Inflammatory macrophage treated with lipopolysaccharide for 4 hours (primary cell): ENCODE measurements at places on chromosomes 11 and 22.

- no peak for DNase-seq
Observed at GRCh38 chr11:134176284-134176683, 47.5 kb downstream of the NCAPD3 start.

GRCh38 chr22:20198557-20199319 lies 47.9 kb upstream of the CCDC188 start:
- no peak for DNase-seq

- DNase-seq, result no peak
Observed at GRCh38 chr11:69497221-69497787, 15.8 kb downstream of the LINC01488 start.

DNA sequence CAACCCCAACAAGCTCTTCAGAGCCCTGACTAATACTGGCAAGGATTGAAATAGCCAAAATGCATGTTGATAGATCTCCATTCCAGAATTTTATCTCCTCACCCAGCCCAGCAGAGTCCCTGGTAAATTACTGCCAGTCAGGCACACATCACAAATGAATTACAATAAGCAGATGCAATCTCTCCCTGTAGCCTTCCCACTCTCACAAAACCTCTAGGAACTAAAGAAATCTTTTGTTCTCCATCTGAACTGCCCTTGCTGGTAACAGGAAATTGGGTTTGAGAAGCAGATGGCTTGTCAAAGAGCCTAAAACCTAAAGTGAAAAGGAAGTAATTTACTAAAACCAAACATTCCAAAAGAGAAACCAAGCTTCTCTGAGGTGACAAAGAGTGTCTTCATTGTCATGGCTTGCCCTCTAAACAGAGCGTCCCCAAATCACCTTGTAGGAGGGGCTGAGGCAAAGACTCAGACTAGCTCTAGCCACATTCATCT lies 59.5 kb downstream of the FAM168A start:
- peak; percentile 61 for DNase-seq

- peak; percentile 69 for DNase-seq
Observed at GRCh38 chr11:74388678-74389327, 9.4 kb downstream of the PGM2L1 start.

GRCh38 chr11:68610452-68611116 lies 73.8 kb upstream of the GAL start:
- no peak for DNase-seq

GRCh38 chr11:118148240-118148639 lies 4.4 kb downstream of the SCN4B start:
- DNase-seq, result no peak

GRCh38 chr11:57210781-57211180 lies 26.3 kb downstream of the APLNR start:
- no peak for DNase-seq

DNA sequence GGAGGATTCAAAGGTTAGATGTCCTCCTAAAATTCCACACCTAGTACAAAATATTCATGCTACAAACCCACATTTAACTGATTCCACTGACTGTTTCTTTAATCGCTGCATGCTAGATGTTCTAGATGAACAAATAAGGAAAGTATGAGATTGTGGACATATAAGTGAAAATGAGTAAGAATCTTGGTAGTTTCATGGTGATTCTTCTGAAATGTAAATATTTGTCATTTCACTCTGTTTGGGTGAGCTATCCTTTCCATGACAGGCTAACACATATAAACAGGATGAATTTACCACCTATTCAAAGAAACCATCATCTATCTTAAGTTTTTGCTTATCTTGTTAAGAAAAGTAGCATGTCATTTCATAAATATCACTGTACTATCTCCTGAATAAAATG lies 14.8 kb downstream of the OR5B3 start:
- DNase-seq, result no peak

GRCh38 chr11:73236854-73237253 lies 18.8 kb downstream of the P2RY2 start:
- DNase-seq, result peak; percentile 79

- no peak for DNase-seq
Observed at GRCh38 chr22:40654522-40655167, 18.1 kb upstream of the MRTFA start.

GRCh38 chr22:50175921-50176849 lies 5.7 kb downstream of the PANX2 start:
- no peak for DNase-seq

GRCh38 chr22:48334971-48335370 lies 1492.7 kb downstream of the BRD1 start:
- no peak for DNase-seq

GRCh38 chr22:37599153-37599552 lies 9.5 kb upstream of the GGA1 start:
- DNase-seq, result no peak

GRCh38 chr22:28408709-28409108 lies 270.9 kb downstream of the TTC28 start:
- no peak for DNase-seq

DNA sequence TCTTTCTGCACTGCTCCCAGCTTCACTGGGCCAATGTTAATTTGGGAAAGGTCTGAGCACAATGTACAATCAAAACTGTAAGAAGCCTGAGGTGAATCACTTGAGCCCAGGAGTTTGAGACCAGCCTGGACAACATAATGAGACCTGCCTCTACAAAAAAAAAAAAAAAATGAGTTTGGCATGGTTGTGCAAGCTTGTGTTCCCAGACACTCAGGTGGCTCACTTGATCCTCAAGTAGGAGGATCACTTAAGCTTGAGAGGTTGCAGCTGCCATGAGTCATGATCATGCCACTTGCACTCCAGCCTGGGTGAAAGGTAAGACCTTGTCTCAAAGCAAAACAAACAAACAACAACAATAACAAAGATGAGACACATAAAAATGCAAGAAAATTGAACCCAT lies 38.6 kb upstream of the SC5D start:
- DNase-seq, result no peak

DNA sequence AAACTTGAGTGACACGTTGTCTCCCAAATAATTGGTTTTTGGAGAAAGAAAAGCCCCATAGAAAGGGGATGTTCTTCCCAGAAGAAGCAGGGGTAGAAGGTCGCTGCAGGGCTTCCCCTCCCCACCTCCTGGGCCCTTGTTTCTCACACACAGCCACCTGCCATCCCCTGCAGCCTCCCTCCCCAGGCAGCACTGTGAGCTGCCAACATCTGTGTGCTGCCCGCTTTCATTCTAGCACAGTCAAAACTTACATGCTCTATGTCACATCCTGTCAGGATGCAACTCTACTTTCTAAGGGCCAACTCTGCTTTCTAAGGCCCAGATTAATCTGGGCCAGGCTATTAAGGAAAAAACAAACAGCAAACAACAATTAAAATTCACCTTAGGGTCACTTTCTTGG lies 309.4 kb upstream of the ZC3H12C start:
- no peak for DNase-seq

- DNase-seq, result peak; percentile 88
Observed at GRCh38 chr11:128906185-128907050, 15.3 kb downstream of the KCNJ5 start.

- DNase-seq, result no peak
Observed at GRCh38 chr11:103773059-103773458, 263.4 kb upstream of the DDI1 start.

- peak; percentile 55 for DNase-seq
Observed at GRCh38 chr22:39472570-39473556, 16.1 kb downstream of the MGAT3 start.

GRCh38 chr11:6844356-6844755 lies 1.1 kb upstream of the OR10A5 start:
- no peak for DNase-seq

DNA sequence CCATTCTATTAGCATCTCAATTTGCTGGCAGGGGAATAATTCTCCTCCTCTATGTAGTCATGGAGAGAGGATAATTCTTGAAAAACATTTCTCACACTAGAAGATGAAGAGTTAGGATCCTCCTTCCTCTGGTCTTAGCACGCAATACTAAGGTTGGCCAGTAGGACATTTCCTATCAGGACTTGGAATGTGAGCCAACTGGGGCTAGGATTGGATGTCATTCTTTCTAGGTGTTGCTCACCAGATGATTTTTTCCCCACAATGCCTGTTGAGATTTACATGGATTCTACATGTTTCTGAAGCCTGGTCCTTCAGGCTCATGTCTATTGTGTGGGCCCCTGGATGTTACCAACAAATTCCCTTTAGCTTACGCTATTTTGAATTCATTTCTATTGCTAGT lies 28.0 kb downstream of the SLN start:
- DNase-seq, result peak; percentile 25

DNA sequence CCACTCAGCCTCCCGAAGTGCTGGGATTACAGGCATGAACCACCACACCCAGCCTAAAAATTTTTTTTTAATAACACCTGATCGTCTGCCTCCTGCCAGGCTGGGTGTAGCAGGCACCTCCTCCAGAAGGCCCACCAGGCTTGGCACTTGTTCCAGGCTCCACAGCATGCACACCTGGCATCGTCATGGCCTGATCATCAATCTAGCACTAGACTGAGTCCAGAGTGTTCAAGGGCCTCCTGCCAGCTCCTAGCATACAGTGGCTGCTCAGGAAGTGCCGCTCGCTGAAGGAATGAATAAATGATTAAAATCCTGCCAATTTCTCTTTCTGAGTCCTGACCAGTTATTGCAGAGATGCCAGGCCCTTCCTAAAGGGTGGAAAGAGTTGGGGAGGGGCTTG lies 3.5 kb upstream of the PDGFB start:
- DNase-seq, result no peak

DNA sequence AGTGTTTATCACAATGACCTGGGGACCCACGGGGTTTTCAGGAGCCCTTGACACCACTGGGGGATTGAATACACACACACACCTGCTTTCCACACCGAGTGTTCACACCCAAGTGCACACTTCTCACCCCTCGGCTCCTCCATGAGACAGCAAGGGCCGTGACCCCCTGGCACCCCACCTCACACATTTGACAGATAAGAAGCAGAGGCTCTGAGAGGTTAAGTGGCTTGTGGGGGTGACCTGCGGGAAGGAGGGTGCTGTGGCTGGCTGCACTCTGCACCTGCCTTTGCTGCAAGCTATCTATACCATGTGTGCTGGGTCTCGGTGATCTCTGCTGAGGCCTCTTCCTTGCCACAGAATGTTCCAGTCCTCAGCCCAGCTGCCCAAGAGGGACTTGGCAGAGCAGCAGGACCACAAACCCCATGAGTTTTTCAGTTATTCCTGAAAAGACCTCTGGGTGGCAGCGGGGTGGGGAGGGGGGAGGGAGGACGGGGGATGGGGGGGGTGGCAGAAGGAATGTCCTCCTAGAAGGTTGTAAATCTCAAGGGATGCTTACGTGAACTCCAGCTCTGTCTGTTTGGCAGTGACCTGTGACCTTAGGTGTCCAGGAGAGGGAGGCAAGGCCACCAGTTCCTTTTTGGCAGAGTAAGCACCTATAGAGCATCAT lies 47.9 kb upstream of the RFPL3 start:
- no peak for DNase-seq

DNA sequence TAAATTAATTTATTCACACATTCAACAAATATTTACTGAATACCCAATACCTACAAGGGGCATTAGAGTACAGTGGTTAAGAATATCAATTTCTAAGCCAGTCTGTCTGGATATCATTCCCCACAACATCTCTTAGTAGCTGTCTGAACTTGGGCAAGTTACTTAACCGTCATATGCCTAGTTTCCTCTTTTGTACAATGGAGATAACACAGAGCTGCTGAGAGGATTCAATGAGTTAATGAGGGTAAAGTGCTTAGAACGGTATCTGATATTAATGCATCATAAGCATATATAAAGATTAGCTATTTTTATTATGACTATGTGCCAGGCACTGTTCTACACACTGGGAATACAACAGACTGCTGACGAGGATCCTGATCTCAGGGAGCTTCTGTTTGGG lies 116.4 kb downstream of the APOL5 start:
- peak; percentile 36 for DNase-seq

DNA sequence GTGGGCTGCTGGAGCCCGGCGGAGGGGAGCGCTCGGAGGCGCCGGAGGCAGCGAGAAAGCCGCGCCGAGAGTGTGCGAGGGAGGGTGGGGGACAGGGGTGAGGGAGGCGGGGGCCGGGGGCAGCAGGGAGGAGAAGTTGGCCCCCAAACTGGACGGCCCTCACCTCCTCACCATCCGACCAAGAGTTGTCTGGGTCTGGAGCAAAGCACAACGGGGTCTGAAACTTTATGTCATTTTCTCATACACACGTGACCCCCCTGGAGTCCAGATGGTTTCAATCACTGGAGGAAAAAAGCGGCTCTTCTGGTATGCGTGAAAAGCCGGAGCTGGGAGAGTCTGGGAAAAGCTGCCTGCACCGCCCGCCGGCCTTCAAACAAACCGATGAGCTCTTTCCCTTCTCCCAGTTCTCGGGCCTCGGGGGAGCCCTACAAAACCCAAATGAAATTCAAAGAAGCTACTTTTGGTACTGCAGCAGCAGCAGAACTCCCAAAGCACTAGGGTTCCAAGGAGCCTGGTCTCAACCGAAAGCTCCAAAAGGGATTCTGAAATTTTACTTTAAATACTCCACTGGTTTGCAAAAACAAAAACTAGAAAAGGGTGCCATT lies 39.7 kb upstream of the AKIP1 start:
- DNase-seq, result peak; percentile 14

DNA sequence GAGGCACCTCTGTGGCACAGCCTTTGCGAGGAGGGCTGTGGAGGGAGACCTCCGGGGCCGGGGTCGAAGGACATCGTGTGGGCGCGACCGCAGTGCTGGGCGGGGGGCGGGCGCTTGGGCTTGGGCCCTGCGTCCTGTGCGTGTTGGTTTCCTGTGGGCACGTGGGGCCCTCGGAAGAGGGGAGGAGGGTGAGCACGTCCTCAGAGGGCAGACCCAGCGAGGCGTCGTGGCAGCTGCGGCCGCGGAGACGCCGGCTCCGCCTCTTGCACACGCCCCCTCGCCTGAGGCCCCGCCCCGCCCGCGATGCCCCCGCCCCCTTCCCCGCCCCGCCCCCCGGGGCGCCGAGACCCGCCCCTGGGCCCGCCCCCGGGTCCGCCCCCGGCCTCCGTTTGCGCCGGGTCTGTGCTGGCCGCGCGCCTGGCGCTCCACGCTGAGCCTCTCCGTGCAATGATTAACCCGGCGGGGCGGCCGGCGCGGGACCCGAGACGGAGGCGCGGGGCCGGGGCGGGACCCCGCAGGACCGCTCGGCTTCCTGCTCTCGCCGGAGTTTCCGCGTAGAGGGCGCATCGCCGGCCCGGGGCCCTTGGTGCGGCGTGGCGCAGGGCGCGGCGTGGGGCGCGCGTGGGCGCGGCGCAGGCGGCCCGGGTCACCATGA lies at the start of gene PRR5:
Gene PRR5 (plus strand): TSS at position 381 of the 655 bp plus-strand sequence. CDS start 271 bp downstream, at position 652.
- peak; percentile 72 for DNase-seq

DNA sequence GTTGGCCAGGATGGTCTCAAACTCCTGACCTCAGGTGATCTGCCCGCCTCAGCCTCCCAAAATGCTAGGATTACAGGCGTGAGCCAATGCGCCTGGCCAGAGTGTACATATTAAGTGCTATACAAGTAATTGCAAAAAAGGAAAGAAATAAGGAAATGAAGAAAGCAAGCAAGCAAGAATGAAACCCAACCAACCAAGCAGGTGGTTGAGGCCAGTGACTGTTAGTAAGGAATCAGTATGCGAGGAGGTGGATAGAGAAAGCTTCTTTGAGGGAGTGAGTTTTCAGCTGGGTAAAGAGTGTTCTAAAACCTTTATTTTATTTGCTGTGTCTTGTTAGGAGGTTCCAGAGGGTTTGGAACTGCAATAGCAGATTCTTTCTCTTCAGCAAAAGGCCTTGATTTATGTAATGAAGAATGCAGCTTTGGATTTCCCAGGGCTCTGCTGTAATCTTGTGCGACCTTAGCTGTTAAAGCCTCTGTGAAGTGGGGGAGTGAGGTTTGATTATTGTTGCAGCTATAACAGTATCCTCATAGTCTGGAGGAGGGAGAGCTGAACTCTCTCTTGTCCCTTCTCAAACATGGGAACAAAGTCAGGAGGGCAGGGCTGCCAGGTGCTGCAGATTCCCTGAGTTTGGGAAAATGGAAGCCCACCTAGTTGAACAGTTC lies 5.7 kb downstream of the AMPD3 start:
- peak; percentile 41 for DNase-seq

GRCh38 chr22:42062506-42063170 lies 8.0 kb downstream of the NAGA start:
- no peak for DNase-seq
